Occipital lobe (tissue), 3 donors: ENCODE measurements at places on chromosomes 1 and 21.
A peak's percentile ranks its signal among the peaks of the same experiment; 100 is the strongest.

GRCh38 chr1:238242181-238242580 is 351.5 kb upstream of the ZP4 start:
- no peak for DNase-seq

GRCh38 chr1:54309631-54310366 is 96.4 kb downstream of the SSBP3 start:
- no peak for DNase-seq

DNA sequence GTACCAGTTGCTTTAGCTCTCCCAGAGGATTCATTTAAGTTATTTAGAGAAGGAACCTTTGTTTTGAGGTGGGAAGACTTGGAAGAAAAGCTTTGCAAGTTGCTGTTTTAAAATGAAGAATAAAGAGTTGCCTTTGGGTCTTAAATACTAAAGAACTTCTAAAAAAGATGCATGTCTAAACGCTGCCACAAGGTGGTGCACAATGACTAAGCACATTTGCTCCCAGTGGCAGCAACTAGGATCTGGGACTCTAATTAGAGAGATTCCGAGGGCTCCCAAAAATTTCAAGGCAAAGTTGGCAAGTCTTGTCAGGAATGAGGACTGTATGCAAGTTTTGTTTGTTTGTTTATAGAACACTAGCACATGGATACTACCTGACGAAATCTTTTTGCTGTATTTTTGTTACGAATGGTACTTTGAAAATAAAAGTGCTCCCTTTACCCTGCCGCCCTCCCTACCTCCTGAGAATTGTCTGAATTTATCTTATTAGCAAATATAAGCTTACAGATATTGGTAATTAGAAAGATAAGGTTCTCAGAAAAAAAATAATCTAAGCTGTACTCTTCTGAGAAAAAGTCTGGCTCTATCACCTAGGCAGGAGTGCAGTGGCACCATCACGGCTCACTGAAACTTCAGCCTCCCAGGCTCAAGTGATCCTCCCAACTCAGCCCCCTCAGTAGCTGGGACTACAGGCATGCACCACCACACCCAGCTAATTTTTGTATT is 121.8 kb downstream of the HFM1 start:
- DNase-seq = no peak

DNA sequence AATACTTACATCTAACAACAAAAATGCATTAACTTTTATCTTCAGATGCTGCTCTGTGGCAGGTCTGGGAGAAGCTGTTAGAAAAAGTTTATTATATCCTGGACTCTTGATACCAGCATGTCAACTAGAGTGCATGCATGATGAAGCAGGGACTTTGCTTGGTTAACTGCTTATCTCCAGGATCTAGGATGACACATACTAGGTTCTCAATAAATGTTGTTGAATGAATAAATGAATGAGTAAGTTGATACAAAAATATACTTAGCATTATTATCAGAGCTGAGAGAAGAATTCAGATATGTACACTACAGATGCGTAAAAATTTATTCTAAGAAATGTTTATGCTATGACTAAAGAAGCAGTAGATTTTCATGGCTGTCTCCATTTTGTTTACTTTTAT is 304.3 kb downstream of the LTN1 start:
- DNase-seq = no peak

GRCh38 chr1:18938707-18939070 is 17.8 kb downstream of the IFFO2 start:
- DNase-seq = no peak

GRCh38 chr1:154456631-154457030 is 45.4 kb upstream of the TDRD10 start:
- no peak for DNase-seq

DNA sequence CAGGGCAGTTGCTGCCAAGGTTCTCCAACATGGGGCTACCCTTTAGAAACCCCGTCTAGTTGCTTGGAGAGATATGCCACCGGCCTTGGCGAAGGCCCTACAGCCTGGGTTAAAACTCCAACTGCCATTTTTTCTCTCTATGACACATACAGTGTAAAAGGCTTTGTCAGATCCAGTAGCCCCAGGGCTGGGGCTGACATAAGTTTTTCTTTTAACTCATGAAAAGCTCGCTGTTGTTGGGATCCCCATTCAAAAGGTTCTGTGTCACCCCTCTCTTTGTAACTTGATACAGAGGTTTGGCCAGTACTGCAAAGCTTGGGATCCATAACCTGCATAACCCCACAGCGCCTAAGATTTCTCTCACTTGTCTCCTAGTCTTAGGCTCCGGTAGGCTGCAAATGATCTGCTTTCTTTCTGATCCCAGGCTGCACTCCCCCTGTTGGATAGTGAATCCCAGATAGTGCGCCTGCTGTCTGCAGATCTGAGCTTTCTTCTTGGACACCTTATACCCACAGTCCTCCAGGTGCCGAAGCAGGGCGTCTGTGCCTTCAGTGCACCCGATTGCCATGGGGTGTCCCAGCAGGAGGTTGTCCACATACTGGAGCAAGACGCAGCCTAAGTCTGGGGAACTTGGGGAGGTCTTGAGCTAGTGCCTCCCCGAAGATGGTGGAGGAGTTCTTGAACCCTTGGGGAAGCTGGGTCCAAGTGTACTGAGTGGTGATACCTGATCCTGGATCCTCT is 406.2 kb downstream of the TGFB2 start:
- DNase-seq = no peak

GRCh38 chr1:223323491-223324484 is 40.2 kb downstream of the SUSD4 start:
- no peak for DNase-seq

DNA sequence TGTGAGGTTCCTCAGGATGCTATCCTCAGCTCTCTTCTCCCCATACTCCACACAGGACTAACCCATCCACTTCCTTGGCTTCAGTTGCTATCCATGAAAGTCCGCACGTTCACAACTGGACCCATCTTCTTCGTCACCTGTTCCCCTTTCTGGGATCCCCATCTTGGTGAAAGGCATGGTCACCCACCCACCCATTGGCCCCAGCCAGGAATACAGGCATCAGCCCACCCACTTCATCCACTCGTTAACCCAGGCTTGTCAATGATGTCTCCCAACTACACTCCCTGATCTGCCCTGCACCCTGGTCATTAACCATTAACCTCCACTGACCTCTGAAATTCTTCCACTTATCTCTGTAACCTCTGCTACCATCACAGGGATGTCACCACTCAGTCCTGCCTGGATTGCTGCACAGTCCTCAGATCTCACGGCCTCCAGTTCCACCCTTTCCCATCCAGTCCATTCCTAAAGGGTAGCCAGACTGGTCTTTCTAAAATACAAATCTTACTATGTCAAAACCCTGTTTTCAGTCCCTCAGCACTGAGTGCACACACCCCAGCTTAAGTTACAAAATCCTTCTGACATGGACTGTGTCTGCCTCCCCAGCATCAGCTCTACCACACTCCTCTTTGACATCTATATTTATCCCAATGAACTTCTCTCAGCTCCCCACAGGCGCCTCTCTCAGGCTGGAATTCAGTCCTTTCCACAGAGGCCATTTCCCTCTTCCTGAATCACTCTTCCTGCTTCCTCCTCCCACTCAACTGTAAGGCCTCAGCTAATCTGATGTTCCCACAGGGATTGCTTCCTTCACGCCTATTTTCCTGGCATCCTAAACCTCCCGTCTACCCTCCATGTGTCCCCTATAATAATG is 10.4 kb downstream of the PGLYRP4 start:
- DNase-seq = no peak

DNA sequence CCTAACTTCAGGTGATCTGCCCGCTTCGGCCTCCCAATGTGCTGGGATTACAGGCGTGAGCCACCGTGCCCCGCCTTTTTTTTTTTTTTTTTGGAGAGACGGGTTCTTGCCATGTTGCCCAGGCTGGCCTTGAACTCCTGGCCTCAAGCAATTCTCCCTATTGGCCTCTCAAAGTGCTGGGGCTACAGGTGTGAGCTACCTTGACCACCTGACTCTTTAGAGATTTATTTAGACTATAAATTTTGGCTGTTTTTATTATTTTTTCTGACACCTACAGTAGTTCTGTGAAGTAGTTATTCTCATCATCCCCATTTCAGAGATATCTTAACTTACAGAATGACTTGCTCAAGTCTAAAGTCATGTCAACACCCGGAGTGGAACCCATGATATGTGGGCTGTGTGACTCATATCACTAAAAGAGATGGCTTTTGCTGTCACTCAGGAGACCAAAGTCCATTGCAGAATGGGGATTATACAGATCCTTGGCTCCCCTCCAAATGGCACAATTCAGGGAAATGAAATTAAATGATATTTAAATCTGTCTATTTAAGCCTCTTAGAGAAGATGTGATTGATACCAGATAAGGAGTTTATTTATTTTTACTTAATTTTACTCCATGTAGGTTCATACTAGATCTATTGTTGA is 93.2 kb downstream of the CTH start:
- no peak for DNase-seq

DNA sequence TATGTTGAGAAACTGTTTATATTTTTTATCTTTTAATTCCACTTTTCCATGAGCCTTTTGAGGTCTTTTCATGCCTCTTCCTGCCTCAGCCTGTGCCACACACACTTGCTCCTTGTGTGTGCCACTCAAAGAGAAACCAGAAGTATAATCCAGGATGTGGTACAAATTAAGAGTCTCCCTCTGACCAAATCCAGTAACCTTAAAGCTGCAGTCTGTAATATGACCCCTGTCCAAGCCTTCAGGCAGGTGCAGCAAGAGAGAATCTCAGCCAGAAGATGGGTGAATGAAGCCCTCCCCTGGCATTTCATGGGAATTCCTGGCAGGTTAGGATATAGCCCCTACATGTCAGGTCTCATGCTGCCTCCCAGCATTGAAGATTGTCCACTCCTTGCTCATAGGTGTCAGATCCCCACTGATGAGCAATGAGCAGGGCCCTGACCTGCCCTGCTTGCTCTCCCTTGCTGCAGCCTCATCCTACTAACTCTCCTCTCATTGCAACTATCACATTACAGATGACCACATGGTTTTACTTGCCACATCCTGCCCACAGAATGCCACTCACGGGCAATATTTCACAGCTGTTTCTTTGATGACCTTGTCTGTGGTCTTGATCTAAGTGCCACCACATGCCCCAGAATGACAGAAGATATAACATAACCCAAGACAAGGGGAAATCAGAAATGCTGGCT is 169.3 kb downstream of the SEC16B start:
- DNase-seq = no peak

DNA sequence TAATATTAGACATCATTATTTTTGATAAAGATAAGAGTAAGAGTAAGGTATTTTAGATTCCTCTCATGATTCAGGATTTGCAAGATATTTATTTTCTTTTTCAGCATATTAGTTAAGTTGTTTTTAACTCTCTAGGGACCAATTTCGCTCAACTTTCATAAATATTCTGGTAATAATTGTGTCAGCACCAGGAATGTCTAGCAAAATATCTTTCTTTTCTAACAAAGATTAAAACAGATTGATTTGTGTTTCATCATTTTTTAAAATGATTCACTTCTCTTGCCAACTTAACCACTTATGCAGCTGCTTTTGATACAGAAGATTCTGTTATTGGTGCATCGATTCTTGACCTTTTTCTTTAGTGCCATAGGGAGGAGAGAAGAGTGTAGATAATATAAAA is 172.8 kb upstream of the PTGFR start:
- DNase-seq = no peak

- DNase-seq = no peak
These were observed 53.3 kb downstream of the MRPS6 start for GRCh38 chr21:34126691-34127090.

DNA sequence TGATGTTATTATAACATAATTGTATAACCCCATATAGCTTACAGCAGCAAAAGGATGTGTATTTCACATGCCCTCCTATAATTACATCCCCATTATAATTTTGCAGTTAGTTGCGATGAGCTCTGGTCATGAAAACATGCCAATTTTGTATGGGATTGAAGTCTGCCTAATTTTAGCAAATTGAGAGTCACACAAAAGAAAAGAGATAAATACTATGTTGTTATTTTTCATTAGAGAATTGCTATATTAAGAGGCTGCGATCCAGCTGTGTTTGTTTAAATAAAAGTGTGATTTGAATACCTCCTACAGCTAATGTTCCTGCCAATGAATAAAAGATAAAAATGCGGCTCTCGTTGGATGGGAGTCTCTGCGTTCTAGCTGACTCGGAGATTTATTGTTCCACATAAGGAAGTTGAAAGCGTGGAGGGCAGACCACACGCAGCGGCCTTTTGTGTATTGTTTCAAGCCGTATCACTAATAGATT is 461.0 kb upstream of the NFIA start:
- peak; percentile 4 for DNase-seq

DNA sequence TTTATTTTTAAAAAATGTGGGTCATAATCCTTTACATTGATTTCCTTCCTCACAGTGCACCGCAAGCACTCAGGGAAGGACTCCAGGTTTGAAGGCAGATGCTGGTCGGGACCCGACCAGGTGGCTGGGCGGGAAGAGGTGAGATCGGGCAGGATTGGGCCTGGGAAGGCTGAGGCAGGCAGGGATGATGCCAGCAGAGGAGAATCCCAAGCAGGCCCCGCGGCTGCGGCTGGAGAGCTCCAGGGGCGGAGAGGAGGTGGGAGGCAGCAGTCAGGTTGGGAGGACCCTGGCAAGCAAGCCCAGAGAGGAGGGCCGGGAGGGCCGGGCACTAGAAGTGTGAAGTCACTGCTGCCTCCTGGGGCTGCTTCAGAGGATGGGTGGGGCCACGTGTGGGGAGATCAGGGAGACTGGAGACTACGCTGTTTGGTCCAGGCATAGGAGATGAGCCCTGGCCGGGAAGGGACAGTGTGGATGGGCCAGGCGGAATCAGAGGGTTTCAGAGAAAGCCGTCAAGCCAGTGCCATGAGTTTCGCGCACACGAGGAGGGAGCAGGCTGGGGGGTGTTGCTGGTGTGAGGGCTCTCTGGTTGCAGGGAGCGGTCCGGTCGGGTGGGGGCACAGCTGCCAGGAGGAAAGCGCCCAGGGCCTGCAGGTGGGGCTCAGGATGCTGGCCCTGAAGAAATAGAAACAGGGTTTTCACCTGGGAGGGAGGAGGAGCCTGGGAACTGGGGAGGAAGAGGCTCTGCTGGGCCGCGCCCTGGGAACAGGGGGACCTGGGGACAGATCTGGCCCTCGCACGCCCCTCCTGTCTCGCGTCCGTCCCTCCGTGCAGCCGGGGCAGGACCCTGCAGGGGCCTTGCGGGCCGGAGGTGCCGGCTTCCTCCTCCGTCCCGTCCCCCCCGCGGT is 888 bp upstream of the COL18A1 start:
- DNase-seq = no peak

DNA sequence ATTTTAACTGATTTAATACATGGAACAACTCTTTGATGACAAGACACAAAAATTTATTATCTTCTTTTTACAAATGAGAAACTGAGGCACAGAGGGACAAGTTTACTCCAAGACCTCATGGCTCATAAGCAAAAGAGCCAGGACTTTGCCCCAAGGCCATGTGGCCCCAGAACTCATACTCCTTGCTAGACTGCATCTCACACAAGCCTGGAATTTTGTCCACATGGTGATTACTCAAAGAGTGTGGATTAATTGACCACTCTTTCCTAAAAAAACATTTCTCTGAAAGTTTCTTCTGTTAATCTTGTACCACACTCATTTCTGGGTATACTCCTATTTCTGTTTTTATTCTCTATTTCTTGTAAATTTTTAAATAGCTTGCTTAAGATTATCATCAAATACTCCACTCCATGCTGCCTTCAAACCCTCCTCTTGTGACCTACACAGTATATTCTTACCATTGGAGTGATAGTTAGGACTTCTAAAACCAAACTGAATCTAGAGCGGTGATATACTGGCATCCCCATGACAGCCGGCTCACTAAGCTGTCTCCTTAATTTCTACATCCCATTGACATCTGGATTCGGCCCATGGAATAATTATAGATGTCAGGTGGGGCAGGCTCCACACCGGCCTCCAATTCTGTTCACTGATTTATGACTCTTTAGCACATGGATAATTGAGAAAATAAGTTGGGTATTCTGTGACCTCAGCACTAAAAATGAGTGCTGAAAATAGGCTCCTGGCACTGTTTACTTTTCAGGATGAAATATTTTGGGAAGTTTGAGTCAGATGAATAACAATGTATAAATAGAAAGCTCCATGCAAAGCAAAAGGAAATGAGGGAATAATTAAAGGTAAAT is 16.1 kb downstream of the RGS4 start:
- no peak for DNase-seq
